ENCODE measurements at places on chromosomes 6 and 20.

DNA sequence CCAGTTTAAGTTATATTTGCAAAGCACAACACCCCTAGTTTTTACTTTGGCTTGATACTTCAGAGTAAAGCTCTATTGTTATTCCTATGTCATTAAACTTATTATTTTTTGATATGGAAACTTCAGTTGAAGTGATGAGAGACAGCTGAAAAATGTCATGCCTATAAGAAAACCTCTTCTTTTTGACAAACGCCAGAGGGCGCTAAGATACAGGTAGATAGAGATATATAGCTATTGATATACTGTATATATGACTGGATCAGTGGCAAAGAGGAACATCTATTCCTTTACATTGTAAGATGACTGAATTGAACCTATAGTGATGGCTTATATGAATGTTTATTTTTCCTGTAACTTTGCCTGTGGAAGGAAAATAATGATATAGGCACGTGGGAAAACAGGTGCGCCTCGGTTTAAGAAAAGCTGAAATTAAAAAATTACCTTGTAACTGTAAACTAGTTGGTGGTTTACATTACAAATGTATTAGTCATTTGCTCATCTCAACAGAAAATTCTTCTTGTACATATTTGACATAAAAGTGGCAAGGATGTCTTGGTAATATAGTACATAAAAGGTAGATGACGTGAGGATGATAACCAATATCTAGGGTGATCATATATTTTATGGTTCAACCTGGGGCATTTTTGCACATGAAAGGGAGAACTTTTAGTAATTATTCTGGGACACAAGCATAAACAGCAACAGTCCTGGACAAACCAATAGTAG lies 74.1 kb downstream of the LAMA4 start:
- DNase-seq: peak; percentile 86

DNA sequence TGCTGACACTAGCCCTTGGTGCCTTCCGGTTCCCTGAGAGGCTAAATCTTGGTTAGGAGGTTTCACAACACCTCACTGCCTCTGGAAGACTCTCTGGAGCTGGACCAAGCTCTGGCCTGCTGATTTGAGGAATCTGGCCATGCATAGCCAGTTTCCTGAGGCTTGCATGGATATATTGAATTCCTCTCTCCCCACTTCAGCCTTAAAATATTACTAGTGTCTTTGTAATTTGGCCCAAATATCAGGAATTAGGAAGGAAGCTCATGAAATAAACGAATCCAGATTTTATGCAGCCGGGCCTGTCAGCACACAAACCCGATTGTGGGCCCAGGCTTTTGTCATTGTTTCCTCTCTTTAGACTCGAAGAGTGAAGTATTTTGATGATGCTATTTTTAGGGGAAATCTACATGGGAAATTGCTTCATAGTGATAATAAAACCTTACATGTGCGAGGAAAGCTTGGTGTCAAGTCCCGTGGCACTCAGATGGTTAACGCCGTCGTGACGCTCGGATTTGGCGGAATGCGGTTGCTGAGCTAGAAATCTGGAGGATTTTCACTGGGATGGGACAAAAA lies 144.4 kb downstream of the PHACTR3 start:
- no peak for DNase-seq

DNA sequence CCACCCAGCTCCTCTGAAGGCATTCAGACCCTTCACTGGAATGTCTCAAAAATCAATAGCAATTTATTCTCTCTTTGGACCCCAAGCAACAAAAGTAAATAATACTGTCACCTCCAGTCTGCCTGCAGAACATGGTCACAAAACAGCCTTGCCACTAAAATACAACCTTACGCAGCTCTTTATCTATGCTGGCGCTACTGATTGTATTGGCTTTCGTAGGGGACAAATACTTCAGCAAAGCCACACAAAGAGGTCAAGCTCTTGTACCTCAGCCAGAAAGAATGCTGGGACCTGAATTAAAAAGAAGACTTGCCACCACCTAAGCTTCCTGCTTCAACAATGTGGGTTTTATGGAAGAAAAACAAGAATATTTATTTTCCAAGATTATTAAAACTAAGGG lies 57.2 kb downstream of the PRKN start:
- DNase-seq: no peak

DNA sequence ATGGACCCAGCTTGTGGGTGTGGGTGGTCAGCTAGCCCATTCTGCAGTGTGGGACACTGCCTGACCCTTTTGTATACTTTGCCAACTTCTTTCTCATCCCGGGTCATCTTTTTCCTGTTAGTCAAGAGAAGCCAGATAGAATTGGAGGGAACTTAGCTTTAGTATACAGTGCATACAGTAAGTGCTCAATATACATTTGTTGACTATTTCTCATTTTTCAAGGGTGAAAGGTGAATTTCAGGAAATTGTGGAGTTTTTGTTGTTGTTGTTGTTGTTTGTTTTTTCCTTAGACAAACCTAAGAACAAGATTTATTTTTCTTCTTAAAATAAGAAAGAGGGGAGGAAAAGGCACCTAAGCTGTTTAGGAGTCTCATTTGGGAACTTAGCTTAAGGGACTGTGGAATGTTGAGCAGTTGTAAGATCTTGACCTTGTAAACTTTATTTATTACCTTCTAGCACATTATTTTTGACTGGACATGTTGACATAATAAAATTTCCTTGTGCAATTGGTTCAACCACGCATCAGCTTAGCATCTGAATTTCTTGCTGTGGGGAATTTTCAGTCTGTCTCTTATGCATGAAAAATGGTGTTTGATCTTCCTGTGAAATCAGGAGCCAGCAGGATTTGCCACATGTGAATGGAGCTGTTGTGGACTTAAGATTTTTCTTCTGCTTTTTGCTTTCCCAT lies 113.6 kb downstream of the ARID1B start:
- DNase-seq: peak; percentile 40

DNA sequence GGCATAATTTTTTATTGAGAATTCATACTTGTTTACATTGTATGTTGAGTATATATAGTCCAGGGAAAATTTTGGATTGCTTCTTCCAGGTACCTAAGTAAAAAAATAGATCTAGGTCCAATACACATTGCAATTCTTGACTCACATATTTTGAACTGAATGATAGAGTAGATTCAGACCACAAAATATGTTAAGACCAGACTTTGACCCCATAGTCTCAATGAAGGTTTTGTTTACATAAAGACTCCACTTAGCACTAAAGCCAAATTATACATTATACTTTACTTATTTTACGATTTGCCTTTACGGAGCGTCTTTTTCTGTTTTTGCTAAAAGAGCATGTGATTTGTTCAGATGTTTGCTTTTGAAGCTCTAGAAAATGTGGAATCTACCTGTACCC lies 144.1 kb upstream of the PTCHD4 start:
- no peak for DNase-seq
